ENCODE measurements at places on chromosomes 5 and 9.

- no peak for DNase-seq
These were observed 16.8 kb upstream of the CTSL start for GRCh38 chr9:87708986-87709728.

DNA sequence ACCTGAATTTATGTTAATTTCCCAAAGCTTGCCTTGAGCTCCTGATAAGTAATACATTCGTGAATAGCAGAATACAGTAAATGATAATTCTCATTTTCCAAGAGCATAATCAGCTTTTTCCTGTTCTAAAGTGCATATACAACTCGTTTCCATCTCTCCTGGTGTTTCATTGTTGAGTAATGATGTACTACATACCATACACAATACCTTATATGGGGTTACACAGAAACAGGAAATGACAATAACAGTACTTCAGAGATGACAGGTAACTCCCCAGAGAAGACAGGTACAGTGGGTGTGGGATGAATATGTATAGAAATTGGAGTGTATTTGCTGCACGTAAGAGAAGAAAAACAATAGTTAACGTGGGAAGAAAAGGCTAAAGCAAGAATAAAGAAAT lies 287.1 kb downstream of the TENT4A start:
- DNase-seq: no peak

GRCh38 chr5:162607879-162608278 lies 540.3 kb downstream of the GABRG2 start:
- no peak for DNase-seq

- DNase-seq: no peak
These were observed 3.6 kb downstream of the GPR21 start for GRCh38 chr9:123036893-123037545.

DNA sequence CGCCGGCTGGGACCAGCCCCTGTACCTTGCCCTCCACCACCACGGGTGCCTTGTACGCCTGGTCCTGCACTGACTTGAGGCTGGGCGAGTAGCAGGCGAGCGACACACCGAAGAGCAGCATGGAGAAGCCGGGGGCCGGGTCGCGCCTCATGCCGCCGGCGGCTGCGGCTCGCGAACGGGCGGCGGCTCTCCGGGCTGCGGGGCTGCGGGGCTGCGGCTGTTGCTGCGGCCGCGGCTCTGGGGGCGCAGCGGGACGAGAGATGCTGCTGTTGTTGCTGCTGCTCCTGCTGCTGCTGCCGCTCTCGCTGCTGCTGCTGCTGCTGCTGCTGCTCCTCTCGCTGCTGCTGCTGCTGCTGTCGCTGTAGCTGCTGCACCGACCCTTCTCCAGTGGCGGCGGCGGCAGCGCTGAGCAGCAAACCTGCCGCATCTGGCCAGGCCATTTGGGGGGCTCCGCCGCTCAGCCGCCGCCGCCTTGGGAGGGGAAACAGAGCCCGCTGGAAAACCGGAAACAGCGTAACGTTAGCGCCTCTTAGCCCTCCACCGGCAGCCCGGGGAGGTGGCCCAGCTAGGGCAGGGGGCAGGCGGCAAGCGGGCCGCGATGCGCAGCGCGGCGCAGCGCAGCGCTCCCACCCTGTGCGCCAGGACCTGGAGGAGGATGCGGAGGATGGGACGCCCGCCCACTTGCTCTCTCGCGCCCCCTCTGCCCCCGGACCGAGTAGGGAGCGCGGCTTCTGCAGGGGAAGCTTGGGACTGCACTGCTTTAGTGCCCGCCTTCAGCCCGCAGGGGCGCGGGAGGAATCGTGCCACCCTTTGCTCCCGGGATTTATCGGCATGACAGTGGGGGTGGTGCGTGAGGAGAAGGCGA lies at the start of gene NRG2:
TSS of gene NRG2 (minus strand) at position 657 of the 865 bp plus-strand sequence.
- DNase-seq: peak; percentile 43

- no peak for DNase-seq
These were observed 328.9 kb downstream of the NR2F1-AS1 start for GRCh38 chr5:93252165-93252564.

DNA sequence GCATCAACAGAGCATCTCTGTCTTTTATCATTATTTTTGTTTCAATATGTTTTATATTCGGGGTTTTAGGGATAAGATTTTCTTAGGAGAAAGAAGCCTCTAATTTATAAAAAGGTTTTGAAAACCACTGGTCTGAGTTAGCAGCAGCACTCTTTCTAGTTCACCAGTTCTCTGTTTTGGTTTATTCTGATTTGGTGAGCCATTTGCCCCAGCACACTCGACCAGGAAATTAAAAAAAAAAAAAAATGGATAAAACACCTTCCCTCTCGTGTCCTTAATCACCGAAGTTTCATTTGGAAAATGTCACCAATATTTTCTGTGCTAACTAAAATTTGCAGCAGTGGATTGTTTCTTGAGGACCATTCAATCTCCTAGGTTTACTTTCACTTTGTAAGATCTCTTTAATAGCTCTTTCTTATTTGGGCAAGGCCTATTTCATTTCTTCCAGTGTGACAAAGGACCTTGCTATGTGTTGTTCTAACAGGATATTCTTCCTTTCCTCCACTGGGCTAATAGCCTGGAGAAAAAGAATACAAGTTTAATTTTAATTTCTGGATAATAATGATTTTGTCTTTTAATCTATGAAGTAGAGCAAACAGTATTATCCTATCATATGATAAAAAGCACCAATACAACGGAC lies 57.8 kb upstream of the ANXA1 start:
- peak; percentile 33 for DNase-seq

- DNase-seq: no peak
These were observed 261.0 kb upstream of the CDH6 start for GRCh38 chr5:30932273-30933017.

DNA sequence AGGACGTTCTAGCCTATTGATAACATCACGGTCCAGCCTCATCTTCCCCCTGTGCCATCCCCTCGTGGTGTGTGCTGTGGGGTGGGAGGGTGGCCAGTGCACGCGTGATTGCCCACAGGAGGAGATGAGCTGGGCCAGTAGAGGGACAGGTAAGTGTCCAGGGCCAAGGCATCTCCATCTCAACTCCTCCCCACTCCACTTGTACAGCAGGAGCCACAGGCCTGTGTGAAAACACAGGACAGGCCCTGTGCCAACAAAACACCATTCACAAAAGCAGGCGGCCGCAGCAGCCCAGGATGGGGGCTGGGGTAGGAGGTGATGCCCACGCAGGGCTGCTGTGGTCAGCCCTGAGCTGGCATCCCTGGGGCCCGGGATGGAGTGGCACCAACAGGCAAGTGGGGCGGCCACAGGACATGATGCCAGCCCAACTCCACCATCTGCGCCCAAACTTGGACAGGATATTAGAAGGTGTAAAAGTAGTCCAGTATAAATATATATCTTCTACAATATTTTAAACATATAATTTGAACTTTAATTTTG lies 32.6 kb downstream of the TPPP start:
- no peak for DNase-seq

DNA sequence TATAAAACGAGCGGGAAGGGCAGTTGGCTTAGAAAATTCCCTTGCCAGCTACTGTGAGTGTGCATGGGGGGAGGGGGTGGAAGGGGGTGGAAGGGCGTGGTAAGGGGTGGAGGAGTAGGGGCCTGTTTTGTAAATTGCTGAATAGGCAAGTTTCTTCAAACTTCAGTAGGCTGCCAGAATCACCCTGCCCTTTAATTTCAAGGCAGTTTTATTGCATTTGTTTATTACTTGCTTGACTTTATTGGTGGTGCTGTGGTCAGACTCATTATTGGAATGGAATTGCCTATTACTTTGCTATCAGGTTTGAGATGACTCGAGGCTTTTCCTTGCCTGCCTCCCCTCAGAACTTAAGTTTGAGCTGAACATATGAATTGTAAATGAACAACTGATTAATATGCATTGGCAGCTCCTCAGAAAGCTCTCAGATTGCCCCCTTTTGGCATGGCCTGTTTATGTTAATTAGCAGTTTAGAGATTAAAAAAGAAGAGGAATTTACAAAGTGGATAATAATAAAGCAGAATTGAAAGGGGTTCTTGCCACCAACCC lies 76.0 kb downstream of the SEMA6A start:
- no peak for DNase-seq

DNA sequence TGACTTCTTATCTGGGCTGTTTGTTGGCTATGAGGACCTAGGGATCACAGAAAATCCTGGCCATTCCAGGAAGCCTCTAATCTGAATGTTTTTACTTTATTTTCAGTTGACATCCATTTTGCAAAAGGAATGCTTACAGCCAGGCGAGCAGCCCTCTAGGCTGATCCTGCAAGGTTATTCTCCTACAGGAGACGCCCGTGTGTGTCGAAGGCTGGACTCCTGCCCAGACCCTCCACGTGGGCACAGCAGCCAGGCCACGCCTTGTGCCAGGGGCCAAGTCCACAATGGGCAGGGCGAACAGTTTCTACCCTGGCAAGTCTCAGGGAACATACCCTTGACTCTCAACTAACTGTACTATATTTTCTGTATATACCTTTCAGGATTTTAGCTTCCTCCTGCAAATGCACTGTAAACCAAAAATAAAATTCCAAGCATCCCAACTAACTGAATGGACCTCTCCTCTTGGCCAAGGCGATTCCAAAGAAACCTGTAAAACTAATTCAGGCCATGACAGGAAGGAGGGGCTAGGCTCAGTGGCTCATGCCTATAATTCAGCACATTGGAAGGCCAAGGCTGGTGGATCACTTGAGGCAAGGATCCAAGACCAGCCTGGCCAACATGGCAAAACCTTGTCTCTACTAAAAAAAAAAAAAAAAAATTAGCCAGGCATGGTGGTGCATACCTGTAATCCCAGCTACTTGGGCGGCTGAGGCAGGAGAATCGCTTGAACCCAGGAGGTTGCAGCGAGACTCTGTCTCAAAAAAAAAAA lies 5.7 kb downstream of the CMBL start:
- no peak for DNase-seq

- no peak for DNase-seq
These were observed 124.8 kb downstream of the DRD1 start for GRCh38 chr5:175319199-175319598.

DNA sequence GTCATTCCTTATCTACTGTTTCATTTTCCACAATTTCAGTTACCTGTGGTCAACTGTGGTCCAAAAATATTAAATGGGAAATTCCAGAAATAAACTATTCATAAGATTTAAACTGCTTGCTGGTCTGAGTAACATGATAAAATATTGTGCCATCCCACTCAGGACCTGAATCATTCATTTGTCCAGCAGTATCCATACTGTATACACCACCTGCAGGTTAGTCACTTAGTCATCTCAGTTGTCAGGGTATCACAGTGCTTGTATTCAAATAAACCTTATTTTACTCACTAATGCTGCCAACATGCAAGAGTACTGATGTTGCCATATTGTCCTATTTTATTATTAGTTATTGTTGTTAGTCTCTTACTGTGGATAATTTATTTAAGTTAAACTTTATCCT lies 139.7 kb downstream of the FBXO4 start:
- DNase-seq: no peak

- DNase-seq: no peak
These were observed 126.8 kb downstream of the SPATA31D1 start for GRCh38 chr9:82115331-82115730.

DNA sequence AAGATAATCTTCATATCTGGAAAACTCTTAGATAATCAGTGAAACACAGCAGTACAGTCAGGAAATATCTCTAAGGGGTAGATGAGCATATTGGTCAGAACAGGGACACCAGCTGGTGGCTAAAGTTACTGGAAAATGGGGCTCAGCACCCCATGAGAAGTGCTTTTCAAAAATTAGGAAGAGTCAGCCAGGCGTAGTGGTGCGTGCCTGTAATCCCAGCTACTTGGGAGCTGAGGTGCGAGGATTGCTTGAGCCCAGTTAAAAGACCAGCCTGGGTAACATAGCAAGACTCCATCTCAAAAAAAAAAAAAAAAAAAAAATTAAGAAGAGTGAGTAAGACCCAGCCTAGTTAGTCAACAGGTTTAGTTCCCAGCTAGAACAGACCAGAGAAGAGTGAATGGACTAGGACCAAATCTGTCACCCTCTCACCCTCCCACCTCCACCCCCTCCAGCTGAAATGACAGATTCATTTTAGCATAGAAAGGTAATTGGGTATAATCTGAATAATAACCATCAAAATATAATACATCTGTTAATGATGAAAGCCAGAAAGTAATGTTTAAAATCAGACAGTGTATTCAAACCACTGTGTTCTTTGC lies 120.9 kb downstream of the CDC42SE2 start:
- DNase-seq: no peak

DNA sequence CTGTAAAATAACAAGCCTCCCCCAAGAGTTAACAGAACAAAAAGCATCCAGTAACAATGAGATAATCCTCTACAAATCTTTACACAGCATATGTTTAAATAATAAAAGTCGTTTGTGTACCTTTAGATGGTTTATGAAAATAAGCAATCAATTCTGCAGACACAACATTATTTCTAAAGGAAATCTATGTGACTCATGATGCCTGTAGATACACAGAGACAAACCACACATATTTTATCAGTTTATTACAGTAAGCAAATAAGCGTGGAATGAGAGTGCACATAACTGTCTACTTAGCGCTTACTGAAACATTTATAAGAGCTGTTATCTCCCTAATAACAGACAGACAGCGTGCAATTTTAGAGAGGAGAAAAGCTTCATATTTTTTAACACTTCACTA lies 243.6 kb downstream of the AP3B1 start:
- DNase-seq: peak; percentile 46

GRCh38 chr9:2876726-2877125 lies 32.8 kb upstream of the PUM3 start:
- DNase-seq: no peak

DNA sequence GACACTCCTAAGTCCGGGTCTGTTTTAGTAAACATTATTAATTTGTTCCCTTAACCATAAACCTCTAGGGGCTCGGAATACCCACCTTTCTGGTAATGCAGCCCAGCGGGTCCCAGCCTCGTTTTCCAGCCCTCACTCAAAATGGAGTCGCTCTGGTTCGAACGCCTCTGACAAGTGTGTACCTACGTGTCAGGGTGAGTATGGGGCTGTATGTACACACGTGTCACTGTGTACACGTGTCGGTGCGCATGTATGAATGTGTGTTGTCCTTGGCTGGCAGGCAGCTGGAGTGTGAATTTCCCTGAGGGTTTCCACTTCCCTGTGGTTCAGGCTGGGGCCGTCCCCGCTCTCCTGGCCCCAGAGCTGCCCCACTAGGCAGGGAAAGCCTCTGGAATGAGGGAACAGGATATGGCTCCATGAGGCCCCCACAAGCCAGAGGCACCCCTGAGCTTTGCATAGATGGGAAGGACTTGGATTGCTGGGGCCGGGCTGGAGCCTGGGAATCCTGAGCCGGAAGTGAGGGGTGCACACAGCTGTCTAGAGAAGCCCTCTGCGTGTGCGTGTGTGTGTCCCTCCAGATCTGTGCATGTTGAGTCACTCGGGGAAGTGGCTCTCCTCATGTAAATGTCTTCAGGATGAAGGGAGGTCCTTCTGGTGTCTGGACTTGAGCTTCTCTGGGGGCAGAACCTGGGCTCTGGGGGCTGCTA lies 160.8 kb upstream of the IER5L start:
- peak; percentile 63 for DNase-seq

All from AG10803 (cell line).